ENCODE measurements at places on chromosomes 5 and 9.

- DNase-seq = no peak
Observed at GRCh38 chr9:131577005-131578000, 32.0 kb downstream of the PRRT1B start.

- DNase-seq = peak; percentile 77
Observed at GRCh38 chr9:111957856-111958631, 61.4 kb downstream of the UGCG start.

- DNase-seq = no peak
Observed at GRCh38 chr9:80602291-80602690, 1030.5 kb downstream of the TLE4 start.

- DNase-seq = no peak
Observed at GRCh38 chr5:72749362-72749997, 67.0 kb upstream of the TNPO1 start.

DNA sequence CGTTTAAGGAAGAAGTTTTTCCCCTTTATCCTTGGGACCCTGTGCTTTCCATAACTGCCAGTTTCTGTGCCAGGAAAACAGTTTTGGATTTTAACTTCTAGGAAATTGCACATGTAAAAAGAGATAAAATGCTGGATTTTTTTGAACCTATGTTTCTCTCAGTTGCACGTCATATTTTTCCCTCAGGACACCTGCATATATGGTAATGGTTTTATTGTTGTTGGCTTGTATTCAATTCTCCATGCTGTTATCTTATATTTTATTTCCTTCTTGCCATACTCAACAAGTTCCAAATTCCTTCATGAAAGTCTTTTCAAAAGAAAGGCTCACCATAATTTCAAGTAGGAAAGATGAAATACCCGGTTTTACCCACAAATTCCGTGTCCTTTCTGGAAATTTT is 7.9 kb upstream of the ADAMTSL1 start:
- DNase-seq = no peak

- DNase-seq = no peak
Observed at GRCh38 chr9:125431741-125432271, 170.2 kb downstream of the GAPVD1 start.

GRCh38 chr5:17370651-17371050 is 127.4 kb upstream of the TAF11L2 start:
- DNase-seq = no peak

Measured in CD14-positive monocyte (primary cell).